Right cardiac atrium (tissue), 5 donors: ENCODE measurements at places on chromosomes 1 and 21. TPM values are rescaled to one million over a fixed set of nuclear protein-coding genes. Genes with fewer than 3 reads are reported as not detected.

Gene CFAP45
- 4.1 TPM for total RNA-seq

Gene CHRM3
- 0.83 TPM for total RNA-seq

Gene TMIGD3
- 9.5 TPM for total RNA-seq

Gene OVAAL
- 0.69 TPM for total RNA-seq

Gene ETV3L
- not detected for total RNA-seq

Gene CSMD2
- 0.59 TPM for total RNA-seq

Gene NBPF4
- total RNA-seq: not detected

Gene LAD1
- total RNA-seq: 2.5 TPM

Gene CACHD1
- 2.9 TPM for total RNA-seq

Gene MEAF6
- 39.0 TPM for total RNA-seq

Gene HSD11B1
- 4.3 TPM for total RNA-seq

DNA sequence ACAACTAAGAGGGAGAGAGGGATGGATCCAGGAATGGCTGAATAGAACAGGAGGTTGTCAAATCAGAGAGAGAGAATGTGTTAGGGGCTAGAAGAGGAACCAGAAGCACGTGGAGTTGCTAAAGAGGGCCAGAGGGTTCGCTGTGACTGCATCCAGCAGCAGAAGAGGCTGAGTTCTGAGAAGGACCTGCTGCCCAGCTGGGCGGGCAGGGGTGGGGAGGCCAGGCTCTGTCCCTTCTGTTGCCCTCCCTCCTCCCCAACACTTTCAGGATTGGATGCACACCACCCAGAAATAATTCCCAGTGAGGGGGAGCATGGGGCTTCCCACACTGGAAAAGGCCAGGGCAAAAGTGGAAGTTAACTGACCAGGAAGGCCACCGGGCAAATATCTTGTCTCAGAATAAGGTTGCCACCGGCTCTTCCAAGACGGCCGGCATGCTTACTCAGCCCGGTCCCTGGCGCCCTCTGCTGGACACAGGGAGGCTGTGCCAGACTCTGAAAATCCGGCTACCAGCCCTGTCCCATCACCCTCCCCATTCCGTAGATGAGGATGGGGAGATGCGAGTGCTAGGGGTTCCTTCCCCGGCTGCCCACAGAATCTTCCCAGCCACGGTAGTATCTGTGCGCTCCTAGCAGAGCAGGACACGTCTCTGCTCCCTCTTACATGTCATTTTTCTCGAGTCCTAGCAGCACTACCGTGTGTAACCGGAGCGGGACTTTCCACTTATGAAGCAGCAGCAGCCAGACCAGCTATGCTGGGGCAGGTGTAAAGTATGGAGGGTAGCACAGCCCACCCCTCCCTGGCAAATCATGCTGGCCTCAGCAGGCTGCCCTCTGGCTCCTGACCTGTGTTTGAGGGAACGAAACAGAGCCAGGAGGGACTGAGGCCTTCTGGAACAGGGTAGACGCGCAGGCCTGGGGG is 46.8 kb upstream of the A3GALT2 start:
- peak; percentile 94 for DNase-seq

GRCh38 chr1:246483569-246483933 is 23.5 kb downstream of the SMYD3 start:
- no peak for DNase-seq

DNA sequence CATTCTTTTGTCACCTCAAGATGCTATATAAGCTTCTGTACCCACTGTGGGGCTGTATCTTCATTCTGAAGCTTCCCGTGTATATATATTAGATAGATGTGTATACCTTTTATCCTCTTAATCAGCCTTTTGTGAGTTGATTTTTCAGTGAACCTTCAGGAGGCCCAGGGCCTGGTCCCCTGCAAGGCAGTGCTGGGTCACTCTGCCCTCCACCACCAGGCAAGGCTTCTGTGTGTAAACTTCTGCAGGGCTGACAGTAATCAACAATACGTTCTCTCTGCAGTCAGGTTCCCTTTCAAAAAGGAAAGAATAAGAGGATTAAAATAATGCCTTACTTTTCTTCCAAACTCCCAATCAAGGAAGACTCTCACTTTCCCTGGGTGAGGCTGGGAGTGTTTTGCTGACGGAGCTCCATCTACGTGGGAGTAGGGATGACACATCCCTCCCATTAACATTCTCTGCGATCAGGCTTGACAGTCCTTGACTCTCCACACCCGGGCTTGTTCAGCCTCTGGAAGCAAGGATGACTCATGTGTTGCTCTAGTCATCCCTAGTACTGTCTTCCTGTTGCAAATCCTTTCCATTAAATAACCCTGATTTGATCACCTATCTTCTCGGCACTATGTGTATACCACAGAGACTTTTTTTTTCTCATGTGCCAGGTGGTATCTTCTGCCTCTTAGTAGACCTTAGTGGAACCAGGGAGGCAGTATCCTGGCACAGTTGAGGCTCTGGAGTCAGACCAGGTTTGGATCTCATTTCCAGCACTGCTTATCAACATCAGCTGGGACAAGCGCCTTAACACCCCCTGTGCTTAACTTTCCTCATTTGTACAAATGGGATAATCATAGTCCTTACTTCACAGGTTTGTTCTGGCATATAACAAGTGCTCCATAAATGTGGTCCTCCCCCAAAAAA is 70.3 kb upstream of the KCNK1 start:
- peak; percentile 14 for DNase-seq

- DNase-seq: peak; percentile 43
Measured at GRCh38 chr1:87278825-87279535, 49.7 kb upstream of the LMO4 start.

GRCh38 chr1:160901768-160902167 is 16.8 kb upstream of the ITLN1 start:
- no peak for DNase-seq

- no peak for DNase-seq
Measured at GRCh38 chr1:197171531-197171930, 25.1 kb upstream of the ASPM start.

DNA sequence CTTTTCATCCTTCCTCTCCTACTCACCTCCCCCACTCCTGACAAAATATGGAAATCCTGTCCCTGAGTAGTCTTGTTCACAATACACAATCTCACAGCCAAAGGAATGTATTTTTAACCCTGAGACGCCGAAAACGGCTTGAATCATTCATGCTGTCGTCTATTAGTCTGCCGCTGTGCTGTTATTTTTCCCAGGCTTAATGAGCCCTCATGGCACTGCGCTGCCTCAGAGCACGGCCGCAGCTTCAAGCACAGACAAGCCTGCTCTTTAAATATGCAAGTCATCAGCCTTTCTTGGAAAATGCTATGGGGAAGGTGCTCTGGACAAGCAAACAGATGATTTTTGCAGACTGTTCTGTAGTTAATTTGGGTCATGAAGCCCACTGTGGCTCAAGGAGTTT is 302.7 kb downstream of the DISC1 start:
- DNase-seq: peak; percentile 64

GRCh38 chr1:93614986-93615581 is 66.6 kb downstream of the BCAR3 start:
- no peak for DNase-seq

- DNase-seq: peak; percentile 83
Measured at GRCh38 chr1:2526824-2527555, 594 bp upstream of the PANK4 start.

DNA sequence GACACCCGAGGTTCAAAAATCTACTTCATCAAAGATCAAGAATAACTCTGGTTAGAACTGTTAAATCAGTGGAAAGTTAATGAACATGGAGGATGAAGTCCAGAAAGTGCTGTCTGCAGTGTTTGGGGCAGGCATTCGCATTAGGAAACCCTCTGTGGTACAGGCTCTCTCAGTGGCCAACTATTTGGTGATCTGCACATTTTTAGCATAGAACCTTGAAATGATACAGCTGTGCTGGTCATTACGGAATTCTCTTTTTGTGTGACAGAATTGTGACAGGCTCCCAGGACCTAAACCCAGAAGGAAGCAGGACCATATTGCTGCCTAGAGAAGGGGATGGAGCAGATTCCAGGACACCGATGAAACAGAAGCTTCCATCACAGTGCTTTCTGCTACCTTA is 89.0 kb downstream of the SLC45A1 start:
- no peak for DNase-seq

DNA sequence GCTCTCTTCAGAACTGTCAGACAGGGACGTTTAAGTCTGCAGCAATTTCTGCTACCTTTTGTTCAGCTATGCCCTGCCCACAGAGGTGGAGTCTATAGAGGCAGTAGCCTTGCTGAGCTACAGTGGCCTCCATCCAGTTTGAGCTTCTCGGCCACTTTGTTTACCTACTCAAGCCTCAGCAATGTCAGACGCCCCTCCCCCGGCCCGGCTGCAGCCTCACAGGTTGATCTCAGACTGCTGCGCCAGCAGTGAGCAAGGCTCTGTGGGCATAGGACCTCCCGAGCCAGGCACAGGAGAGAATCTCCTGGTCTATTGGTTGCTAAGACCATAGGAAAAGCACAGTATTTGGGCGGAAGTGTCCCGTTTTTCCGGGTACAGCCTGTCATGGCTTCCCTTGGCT is 89.9 kb upstream of the PDC start:
- DNase-seq: no peak

- no peak for DNase-seq
Measured at GRCh38 chr1:89584781-89585180, 48.1 kb upstream of the LRRC8C start.

DNA sequence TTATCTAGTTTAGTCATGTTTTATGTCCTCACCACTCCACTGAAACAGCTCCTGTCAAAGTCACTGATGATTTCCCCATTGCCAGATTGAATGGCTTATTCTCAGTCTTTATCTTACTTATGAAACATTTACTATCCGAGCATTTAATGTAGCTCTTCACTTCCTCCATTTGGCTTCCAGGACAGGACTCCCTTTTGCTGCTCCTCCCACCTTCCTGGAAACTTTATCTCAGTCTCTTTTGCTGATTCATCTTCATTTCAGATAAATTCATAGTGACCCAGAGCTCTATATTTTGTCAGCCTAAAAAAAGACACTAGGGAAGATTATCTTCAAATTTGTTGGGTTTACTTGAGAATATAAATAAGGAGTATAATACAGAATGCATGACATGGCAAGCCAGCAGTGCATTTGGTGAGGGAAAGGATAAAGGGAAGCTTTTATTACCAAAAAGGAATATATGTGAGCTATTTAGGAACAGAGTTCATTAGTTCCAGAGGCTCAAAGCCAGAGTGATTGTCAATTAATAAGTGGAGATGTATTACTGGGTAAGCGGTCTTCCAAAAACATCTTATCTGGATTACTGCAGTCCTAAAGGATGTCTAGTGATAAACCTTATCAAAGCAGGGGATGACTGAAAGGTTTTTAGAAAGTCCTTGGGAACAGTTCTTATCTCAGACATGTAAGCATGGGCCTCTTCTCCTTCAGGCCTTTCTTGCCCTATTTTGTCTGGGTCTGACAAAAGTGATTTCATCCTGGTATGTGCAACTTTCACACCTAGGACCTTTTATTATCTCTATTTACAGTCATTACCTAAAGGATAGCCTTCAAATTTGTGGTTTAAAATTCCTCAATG is 25.6 kb downstream of the IL23R start:
- DNase-seq: no peak

- peak; percentile 39 for DNase-seq
Measured at GRCh38 chr1:6628971-6629479, 4.4 kb downstream of the THAP3 start.

GRCh38 chr1:26335774-26336476 is 18.0 kb downstream of the CRYBG2 start:
- peak; percentile 29 for DNase-seq

GRCh38 chr1:228884615-228885566 is 149.6 kb downstream of the RHOU start:
- no peak for DNase-seq

- no peak for DNase-seq
Measured at GRCh38 chr1:89822999-89823628, 2.3 kb downstream of the LRRC8D start.

DNA sequence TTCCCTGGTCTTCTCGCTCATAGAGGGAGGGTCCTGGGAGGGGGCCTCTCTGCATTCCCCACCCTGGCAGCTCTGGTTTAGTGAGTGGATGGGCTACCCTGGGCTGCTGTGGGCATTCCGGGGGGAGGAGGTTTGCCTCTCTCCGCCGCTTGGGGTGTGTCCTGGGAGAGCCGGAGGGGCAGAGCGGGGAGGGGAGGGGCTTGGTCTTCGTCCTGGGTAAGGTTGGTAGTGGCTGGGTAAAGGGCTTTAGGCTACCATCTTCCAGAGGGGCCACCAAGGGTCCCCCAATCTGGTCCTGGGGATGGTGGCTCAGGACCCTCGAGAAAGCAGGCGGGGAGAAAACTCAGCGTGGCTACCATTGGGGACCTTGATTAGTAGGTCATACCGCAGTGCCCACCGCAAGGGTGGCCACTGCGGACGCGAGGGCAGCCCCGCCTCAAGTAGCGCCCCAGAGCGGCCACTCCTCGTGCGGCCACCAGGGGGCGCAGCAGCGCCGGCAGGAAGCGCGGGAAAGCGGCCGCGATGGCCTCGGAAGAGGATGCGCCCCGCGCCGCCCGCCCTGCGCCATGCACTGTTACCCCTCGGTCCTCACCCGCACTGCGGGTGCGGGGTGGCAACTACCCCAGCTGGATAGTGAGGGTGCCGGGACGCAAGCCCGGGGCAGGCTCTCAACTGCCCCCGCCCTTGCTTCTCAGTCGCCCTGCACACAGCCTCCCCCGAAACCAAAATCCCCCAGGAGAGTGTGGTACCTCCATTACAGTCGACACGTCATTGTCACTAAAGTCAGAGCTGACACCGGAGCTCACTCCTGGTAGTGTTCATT is 44.1 kb upstream of the SLC25A33 start:
- peak; percentile 55 for DNase-seq

- DNase-seq: no peak
Measured at GRCh38 chr1:109668123-109668775, 392 bp downstream of the GSTM2 start.

DNA sequence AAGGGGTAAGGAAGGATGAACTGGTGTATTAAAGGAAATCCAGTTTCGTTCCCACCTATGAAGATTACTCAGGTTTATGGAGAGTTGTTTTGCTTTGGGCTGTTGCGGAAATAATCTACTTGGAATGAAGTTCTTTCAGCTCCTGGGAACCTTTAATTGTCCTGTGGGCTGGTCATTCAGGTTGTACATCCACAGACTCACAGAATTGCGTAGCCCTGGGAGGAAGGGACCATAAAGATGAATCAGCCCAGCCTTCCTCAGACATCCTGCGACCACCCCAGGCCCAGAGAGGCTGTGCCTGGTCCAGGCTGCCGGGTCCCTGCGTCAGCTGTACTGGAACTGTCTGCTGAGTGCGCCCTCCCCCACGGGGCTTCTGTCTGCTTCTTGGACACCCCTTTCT is 72.7 kb downstream of the GALNT2 start:
- DNase-seq: no peak

DNA sequence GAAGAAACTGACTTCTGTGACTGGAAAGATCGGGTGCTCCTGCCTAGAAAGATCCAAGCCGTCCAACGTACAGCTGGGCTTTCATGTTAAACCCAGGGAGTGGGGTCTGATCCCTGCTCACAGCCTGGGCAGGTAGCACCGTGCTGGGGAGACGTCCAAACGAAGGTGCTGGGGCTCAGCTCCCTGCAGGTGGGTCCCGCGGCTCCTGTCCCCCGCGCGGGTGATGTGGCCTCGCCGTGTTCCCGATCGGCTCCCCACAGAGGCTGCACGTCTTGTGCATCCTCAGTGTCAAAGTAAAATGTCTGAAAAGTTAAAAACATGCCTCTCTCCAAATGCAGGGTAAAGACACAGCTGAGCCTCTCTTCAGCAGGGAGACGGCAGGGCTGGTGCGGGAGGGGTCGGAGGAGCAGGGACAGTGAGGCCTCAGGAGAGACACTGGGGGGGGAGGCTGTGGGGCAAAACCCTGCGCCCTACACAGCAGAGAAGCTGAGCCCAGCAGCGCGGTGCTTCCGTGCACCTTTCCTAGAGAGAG is 40.1 kb upstream of the COL6A2 start:
- DNase-seq: no peak

- no peak for DNase-seq
Measured at GRCh38 chr1:111354584-111354983, 63.9 kb downstream of the CHIA start.
